ENCODE measurements at places on chromosomes 7 and 10.
A peak's percentile ranks its signal among the peaks of the same experiment; 100 is the strongest.

- DNase-seq = no peak
Observed at GRCh38 chr7:106480616-106481031, 180.3 kb downstream of the CCDC71L start.

DNA sequence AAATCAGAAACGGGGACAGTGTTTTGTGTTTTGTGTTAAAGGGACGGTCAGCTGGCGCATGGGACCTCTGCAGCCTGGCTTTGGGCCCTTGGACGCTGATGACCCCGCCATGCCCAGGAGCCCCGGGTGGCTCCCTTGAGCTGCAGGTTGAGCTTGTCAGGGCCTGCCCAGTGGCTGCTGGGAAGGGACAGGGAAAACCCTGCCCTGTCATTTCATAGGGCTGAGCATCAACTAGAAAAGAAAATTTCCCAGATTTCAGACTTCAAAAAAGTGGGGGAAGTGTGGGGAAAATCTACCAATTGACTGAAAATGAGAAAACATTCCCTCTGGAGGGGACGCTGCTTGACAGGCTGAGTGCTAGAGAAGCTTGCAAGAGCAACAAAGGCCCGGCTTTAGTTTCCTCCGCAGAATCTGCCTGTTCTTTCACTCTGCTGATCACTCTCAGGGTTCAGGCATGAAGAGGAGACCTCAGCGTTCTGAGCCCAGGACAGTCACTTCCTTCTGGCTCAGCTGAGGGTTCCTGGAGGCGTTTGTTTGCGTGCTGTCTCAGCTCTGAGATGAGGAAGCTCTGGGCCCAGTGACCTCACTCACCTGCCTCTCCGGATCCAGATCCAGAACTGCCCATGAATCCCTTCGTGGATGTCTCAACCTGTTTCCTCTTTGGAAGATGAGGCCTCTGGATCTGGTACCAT is 18.6 kb upstream of the DNAJB6 start:
- no peak for DNase-seq

- no peak for DNase-seq
Observed at GRCh38 chr7:125136341-125136740, 206.7 kb upstream of the POT1 start.

DNA sequence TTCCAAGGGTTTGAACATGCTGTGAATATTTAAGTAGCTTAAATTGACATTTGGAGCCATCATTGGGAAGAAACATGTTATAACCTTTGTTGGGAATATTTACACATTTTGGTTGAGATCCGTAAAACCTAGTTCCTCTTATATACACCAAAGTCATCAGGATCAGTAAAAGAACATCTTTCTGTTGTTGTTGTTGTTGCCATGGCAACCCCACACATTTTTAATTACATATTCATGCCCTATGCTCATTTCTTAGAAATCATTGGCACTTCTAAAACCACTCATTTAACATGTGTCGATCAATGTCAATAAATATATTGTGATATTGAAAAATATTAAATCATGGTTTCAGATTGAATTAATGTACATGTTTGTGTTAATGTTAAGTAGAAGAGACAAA is 122.6 kb downstream of the POU6F2 start:
- DNase-seq = no peak

DNA sequence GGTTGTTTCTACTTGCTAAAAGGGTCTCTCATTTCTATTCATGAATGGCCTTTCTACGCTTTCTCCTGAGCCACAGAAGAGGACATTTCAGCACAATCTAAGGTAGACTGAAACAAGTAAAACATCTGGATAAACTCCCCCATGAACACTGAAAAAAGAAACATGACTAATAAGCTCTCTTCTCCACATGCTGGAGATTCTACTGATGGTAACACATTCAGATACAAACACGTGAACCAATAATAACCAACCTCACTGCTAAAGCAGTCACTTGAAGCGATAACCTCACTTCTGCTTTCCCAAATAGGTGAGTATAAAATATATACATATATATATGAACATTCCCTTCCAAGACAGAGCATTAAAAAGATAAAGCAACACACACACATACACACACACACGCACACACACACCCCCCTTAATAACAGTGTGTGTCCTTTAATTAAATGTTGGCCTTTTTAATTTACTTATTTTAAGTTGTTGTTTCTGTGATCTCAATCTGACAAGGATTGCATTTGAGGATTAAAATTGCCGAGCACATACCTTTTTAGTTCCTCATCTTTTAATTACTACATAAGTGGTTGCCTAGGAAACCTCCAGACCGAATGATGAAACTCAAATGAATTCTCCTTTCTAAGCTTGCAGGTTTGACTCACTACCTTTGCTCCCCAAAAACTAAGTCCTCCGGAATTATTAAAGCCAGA is 292.4 kb upstream of the KLF14 start:
- no peak for DNase-seq

GRCh38 chr7:121480566-121481335 is 84.6 kb upstream of the FAM3C start:
- DNase-seq = no peak

GRCh38 chr10:37992083-37992482 is 15.6 kb upstream of the ZNF25 start:
- no peak for DNase-seq

DNA sequence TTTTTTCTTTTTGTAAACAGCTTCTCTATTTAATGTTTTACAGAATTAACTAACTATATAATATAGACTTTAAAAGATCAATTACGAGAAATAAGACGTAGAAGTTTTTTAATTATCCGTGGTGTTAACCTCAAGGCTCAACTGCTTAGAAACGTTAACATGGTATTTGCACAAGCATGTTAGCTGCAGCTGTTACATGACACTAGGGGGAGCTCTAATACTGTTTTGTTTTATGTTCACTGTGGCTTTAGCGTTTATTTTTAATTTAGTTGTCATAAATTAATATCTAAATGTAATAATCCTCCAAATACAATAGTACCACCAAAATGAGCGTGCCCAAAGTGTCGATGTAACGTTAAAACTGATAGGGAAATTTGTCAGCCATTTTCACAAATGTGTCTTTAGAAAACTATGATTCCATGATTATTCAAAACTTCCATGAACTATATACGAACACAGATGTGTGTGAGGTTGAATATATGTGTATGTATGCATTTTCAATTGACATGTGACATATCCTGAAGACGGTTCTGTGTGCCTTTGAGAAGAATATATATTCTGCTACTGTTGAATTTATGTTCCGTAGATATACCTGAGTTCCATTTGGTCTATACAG is 828.8 kb upstream of the MBL2 start:
- DNase-seq = no peak

GRCh38 chr10:16227674-16228073 is 209.1 kb upstream of the PTER start:
- no peak for DNase-seq

DNA sequence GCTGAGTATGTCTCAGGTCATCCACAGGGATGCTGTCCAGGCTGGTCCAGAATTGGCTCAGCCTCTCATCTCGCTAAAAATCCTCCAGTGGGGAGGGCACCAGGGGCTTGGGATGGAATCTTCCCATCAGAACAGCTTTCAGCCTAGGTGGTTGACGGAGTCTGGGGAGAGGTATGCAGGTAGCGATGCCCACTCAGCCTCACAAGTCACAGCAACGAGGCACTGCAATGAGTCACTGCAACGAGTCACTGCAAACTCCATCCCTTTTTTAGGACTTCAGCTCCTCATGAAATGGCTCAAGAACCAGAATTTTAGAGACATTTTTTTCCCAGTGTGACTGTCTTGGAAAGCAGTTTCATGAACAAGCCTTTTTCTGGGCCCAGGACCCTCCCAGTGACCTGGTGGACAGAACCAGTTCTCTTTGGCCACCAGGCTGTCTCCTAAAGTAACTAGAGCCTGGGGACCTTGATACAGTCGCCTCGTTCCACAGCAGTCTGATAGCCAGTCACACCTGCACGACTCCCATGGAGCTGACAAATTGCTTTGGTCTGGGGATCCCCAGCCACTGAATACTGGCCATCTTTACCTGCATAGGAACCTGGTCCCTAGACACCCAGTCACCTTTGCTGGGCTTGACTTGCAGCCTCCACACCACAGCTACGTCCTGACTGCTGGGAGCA is 41.3 kb upstream of the PPP2R2D start:
- no peak for DNase-seq

DNA sequence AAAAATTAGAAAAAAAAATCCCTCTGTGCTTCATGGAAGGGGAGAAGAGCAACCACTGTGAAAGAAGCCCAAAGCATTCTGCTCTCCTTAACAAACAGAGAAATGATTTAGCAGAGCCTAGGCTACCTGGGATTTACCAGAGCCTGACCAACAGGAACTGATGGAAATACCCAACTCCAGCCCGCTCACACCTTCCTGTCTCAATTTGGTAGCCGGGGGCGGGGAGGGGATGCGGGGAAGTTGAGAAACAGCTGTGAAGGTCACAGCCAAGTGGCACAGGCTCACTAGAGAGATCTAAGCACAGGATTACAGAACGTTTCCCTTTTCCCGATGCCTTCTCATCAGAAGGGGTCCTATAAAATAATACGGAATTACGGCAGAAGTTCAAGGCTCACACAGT is 17.6 kb downstream of the RSU1 start:
- no peak for DNase-seq

- DNase-seq = no peak
Observed at GRCh38 chr7:28091190-28091589, 89.4 kb downstream of the JAZF1 start.

DNA sequence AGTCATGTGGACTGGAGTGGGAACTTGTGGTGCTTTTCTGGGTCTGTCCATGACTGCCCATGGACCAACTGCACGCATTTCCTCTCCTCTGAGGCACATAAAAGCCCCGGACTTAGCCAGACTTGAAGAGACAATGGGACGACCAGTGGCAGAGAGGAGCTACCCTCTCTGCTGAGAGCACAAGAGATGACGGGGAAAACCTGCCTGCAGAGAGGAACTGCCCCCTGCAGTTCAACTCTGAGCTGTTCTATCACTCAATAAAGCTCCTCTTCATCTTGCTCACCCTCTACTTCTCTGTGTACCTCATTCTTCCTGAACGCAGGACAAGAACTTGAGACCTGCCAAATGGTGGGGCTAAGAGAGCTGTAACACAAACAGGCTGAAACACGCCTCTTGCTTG is 184.5 kb downstream of the ZNF438 start:
- DNase-seq = no peak

GRCh38 chr10:34489973-34490745 is 324.9 kb downstream of the PARD3 start:
- no peak for DNase-seq

GRCh38 chr10:110455446-110455845 is 42.3 kb upstream of the DUSP5 start:
- no peak for DNase-seq

- DNase-seq = no peak
Observed at GRCh38 chr7:159013825-159014289, 130.8 kb downstream of the VIPR2 start.

DNA sequence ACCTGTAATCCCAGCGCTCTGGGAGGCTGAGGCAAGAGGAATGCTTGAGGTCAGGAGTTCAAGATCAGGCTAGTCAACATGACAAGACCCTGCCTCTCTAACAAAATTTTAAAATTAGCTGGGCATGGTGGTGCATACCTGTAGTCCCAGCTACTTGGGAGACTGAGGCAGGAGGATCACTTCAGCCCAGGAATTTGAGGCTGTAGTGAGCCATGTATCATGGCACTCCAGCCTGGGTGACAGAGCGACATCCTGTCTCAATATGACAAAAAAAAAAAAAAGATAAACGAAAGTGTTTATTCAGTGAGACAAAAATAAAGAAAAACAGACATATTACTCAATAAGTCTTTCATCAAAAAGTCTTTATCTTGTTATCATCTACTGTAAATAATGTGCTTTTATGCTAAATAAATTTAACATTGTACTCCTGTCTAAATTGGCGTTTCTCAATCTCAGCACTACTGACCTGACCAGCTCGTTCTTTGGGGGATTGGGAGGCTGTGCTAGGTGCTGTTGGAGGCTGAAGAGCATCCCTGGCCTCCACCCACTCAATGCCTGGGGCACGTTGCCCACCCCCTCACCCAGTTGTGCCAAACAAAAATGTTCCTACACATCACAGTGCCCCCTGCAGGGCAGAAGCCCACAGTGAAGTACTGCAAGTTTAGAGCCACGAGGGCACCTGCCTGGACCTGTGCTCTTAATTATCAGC is 57.7 kb downstream of the NCAPG2 start:
- DNase-seq = no peak

DNA sequence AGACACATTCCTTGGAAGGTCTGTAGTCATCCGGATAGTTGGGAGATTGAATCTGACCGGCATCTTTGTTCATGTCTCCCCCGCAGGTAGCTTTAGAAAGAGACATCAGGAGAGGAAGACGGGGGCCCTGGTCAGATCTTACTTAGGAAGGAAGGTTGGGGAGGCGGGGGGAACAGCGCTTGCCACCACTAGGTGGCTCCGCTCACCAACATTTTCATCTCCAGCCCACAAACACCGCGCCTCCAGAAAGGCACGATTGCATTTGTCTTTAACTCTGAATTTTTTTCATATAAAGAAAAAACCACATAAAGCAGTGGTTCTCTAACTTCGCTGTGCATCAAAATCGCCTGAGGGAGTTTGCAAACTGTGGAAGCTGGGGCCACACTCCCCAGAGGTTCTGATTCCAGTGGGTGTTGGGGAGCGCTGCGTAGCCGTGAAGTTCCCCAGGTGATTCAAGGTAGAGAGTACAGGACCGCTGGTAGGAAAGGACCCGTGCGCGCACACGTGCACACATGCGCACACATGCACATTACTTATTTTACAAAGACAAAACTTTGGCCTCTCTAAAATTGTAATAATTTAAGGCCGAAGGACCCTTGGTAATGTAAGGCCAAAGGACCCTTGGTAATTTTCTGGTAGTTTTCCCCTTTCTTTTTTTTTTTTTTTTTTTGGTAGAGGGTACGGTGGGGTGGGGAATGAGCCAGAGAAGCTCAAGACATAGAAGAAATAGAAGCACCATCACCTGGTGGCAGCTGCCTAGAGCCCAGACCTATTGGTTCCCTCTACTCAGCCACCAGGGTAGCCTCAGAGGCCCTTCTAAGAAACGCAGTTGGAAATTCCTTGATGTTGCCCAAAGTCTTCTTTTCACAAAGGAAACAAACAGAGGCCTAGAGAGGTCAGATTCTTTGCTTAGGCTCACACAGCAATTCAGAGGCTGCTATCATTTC is 37.4 kb upstream of the OPALIN start:
- peak; percentile 48 for DNase-seq

DNA sequence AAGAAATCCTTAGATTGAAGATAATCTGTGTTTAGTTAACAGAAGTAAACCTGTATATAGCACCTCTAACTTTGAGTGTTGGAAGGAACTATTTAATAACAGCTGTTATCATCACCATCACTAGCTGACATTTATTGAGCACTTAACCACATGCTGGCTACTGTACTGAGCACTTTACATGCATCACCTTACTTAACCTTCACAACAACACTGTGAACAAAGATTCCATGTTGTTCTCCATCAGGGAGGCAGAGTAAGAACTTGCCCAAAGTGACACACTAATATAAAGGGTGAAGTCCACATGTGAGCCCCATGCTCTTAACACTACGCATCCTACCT is 182.2 kb downstream of the ST7 start:
- DNase-seq = no peak

All from mesothelial cell of epicardium (in vitro differentiated cells).